CD4-positive, alpha-beta memory T cell (primary cell): ENCODE measurements at places on chromosomes 7 and 10.

DNA sequence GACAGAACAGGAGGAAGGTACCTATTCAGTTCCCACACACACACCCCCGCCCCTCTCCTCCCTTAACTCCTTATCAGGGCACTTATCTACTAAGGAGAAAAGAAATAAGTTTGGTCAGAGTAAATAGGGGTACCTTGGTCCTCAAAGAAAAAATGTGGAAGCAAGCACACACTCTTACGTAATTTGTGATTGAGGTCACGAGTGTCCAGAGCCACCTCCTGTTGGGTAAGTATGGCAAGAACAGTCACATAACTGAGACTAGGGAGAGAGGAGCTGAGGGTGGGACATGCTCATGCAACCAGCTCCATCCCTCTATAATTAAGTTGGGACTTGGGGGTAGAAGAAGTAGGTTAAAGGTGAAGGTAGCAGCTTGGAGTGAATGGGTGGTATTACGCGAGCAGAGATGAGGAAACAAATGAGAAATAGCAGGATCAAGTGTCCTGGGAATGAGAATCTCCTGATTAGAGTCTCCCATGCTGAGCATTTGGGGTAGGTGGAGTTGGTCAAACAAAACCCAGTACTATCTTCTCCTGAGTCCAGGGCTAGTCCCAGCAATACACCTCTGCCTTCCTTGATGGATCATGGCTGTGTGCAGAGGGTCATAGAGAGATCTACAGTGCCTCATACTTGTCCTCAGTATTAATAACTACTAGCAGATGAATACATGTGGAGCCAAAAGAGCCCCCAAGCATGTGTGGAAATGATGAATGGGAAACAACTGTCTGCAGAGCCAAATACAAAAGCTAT lies 77.1 kb downstream of the GSAP start:
- no peak for DNase-seq

- no peak for DNase-seq
Observed at GRCh38 chr10:61172182-61172926, 228.4 kb upstream of the RHOBTB1 start.

- DNase-seq, result no peak
Observed at GRCh38 chr7:29866490-29866930, 60.2 kb downstream of the WIPF3 start.

DNA sequence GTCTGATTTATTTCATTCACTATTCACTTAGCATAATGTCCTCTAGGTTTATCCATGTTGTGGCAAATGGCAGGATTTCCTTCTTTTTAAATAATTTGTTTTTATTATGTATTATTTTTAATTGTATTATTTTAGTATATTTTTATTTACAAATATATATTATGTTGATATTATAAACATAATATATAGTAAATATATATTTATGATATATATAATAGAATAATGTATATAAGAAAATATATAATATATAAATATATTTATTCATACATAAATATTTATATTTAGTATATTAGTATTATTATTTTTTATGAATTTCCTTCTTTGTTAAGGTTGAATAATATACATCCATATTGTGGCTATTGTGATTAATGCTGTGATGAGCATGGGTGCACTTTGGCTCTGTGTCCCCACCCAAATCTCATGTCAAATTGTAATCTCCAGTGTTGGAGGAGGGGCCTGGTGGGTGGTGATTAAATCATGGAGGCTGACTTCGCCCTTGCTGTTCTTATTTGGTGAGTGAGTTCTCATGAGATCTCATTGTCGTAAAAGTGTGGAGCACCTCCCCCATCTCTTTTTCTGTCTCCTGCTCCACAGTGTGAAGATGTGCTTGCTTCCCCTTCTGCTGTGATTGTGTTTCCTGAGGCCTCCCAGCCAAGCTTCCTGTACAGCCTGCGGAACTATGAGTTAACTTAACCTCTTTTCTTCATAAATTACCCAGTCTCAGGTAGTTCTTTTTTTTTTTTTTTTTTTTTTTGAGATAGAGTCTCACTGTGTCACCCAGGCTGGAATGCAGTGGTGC lies 52.3 kb upstream of the CYP2C18 start:
- DNase-seq, result no peak

- no peak for DNase-seq
Observed at GRCh38 chr10:70737250-70737649, 47.9 kb downstream of the TBATA start.

- no peak for DNase-seq
Observed at GRCh38 chr10:22727663-22728062, 13.3 kb upstream of the PIP4K2A start.

DNA sequence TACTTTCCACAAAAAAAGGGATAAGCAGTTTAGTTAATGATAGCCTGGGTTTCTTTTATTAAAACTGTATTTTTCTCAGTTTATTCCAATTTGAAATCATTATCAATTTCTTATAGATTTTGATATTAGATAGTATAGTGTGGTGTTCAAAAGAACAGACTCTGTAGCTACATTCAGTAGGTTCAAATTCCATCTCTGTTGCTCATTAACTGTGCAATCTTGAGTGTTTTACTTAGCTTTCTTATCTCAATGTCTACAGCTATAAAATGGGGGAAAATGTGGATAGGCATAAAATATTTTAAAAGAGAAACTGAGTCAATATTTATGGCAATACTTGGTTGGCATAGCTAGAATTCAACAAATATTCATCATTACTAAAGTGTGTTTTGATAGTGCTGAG lies 86.9 kb upstream of the SEMA3A start:
- no peak for DNase-seq

- DNase-seq, result no peak
Observed at GRCh38 chr7:80346704-80347103, 165.2 kb downstream of the GNAT3 start.

GRCh38 chr7:43083106-43083505 lies 29.3 kb upstream of the HECW1 start:
- DNase-seq, result no peak

- no peak for DNase-seq
Observed at GRCh38 chr10:121133901-121134300, 282.7 kb downstream of the WDR11 start.

- DNase-seq, result no peak
Observed at GRCh38 chr10:61883371-61884025, 18.0 kb upstream of the ARID5B start.

- DNase-seq, result no peak
Observed at GRCh38 chr7:135748770-135749169, at the start of gene FAM180A. Gene FAM180A, minus strand, starts transcription at chr7:135748813. Its CDS starts 233 bp downstream, at chr7:135748580.
